Fibroblast of villous mesenchyme (primary cell): ENCODE measurements at places on chromosomes 13 and 19. TPM values are rescaled to one million over a fixed set of nuclear protein-coding genes. Genes with fewer than 3 reads are reported as not detected.

RASL11A gene
- total RNA-seq = 2.9 and 4.7 TPM in 2 replicates

ZNF540 gene
- total RNA-seq = 0.32 and 0.86 TPM in 2 replicates

PTGIR gene
- 3.5 and 5.5 TPM in 2 replicates for total RNA-seq

COL4A2 gene
- total RNA-seq = 756 and 1,116 TPM in 2 replicates

PEG3 gene
- total RNA-seq = 0.32 and 0.43 TPM in 2 replicates

DAND5 gene
- not detected in 2 replicates for total RNA-seq

CCDC169 gene
- total RNA-seq = 0.97 and 4.3 TPM in 2 replicates

IGFLR1 gene
- 0.43 and 0.64 TPM in 2 replicates for total RNA-seq

PLIN4 gene
- total RNA-seq = 0.32 and 0.43 TPM in 2 replicates

ATP5F1D gene
- 12.1 and 15.1 TPM in 2 replicates for total RNA-seq

RUBCNL gene
- 0.43 and 0.97 TPM in 2 replicates for total RNA-seq

ZIC2 gene
- not detected in 2 replicates for total RNA-seq

SACS gene
- total RNA-seq = 87.7 and 138 TPM in 2 replicates

CYSLTR2 gene
- total RNA-seq = not detected in 2 replicates

WTIP gene
- 28.0 and 40.6 TPM in 2 replicates for total RNA-seq

NLRP4 gene
- total RNA-seq = not detected in 2 replicates

FAM124A gene
- 10.0 and 25.0 TPM in 2 replicates for total RNA-seq

CNN1 gene
- total RNA-seq = 61.3 and 148 TPM in 2 replicates

CBY2 gene
- total RNA-seq = not detected in 2 replicates

DZIP1 gene
- 38.9 and 44.8 TPM in 2 replicates for total RNA-seq

ZNF77 gene
- total RNA-seq = 3.0 and 4.8 TPM in 2 replicates

MEDAG gene
- total RNA-seq = 12.1 and 20.0 TPM in 2 replicates

ANGPTL8 gene
- total RNA-seq = not detected in 2 replicates

ZNF331 gene
- 9.0 and 13.4 TPM in 2 replicates for total RNA-seq

SPRED3 gene
- total RNA-seq = 3.9 TPM in 2 replicates

F2RL3 gene
- 0.43 and 0.64 TPM in 2 replicates for total RNA-seq

KRTDAP gene
- total RNA-seq = not detected in 2 replicates

CRX gene
- total RNA-seq = not detected in 2 replicates

FGF9 gene
- 0.64 and 4.7 TPM in 2 replicates for total RNA-seq

IFNL1 gene
- total RNA-seq = not detected in 2 replicates

PIBF1 gene
- 23.5 and 25.0 TPM in 2 replicates for total RNA-seq

SERPINE3 gene
- not detected in 2 replicates for total RNA-seq

ZNF607 gene
- 1.6 and 4.3 TPM in 2 replicates for total RNA-seq

BRME1 gene
- 0.32 and 0.43 TPM in 2 replicates for total RNA-seq

TNFSF11 gene
- not detected in 2 replicates for total RNA-seq

MCEMP1 gene
- total RNA-seq = not detected in 2 replicates

CEACAM1 gene
- under 0.01 and 0.97 TPM in 2 replicates for total RNA-seq

KL gene
- under 0.01 TPM in 2 replicates for total RNA-seq

PDX1 gene
- not detected in 2 replicates for total RNA-seq

GPR42 gene
- total RNA-seq = not detected in 2 replicates

LILRA2 gene
- total RNA-seq = not detected in 2 replicates

RUVBL2 gene
- 162 and 176 TPM in 2 replicates for total RNA-seq

LRG1 gene
- total RNA-seq = not detected in 2 replicates

SIAH3 gene
- total RNA-seq = under 0.01 TPM in 1 of 2 replicates, not detected in the other

CD22 gene
- total RNA-seq = 0.32 TPM in 1 of 2 replicates, not detected in the other

SYT3 gene
- under 0.01 TPM in 1 of 2 replicates, not detected in the other for total RNA-seq

SLC5A5 gene
- not detected in 2 replicates for total RNA-seq
